Kidney tubule cell (primary cell): ENCODE measurements at places on chromosomes 6 and 20.
A peak's percentile ranks its signal among the peaks of the same experiment; 100 is the strongest.

GRCh38 chr6:112307707-112308106, 39.4 kb upstream of the RFPL4B start:
- DNase-seq, result peak; percentile 96

DNA sequence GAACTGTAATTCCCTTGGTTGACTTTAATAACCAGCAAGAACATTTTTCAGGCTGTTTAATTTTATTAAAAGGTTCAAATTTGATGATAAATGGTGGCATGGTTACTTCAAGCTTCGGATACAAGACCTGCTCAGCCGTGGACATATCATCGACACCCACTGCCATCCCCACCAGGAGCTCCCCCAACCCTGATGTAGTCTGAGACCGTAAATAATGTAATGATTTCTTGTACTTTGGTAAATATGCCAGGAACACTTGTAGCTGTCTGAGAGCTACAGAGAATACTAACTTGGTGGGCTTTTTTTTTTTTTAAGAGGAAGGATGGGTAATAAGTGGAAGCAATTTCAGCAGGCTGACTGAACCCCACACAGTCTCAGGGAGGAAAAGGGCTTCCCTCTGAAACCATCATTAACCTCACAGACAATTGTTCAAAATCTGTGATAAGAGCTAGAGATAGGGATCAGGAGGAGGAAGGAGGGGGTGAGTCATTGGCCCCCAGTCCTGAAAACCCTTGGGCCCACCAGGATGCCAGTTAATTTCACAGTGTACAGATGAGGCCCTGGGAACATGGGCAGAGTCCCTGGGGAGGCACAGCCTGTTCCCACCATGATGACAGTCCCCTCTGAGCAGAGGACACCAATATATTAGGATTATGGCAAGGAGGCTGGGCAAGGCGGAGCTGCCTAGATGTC, 56.0 kb downstream of the APCDD1L start:
- no peak for DNase-seq

DNA sequence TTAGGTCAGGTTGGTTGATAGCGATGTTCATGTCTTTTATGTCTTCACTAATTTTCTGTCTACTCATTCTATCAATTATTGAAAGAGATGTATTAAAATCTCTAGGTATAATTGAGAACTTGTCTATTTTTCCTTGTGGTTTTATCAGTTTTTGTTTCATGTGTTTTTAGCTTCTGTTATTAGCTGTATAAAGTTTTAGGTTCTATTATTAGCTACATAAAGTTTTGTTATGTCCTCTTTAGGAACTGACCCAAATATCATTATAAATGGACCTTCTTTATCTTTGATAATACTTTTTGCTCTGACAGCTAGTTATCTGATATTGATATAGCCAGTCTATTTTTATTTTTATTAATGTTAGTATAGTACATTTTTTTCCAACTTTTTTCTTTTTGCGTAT, 92.4 kb upstream of the TMEM170B start:
- DNase-seq, result no peak

GRCh38 chr6:111154981-111155380, 67.7 kb downstream of the SLC16A10 start:
- DNase-seq, result peak; percentile 61

- DNase-seq, result no peak
These were observed 390.2 kb upstream of the FLRT3 start for GRCh38 chr20:14727485-14728150.

DNA sequence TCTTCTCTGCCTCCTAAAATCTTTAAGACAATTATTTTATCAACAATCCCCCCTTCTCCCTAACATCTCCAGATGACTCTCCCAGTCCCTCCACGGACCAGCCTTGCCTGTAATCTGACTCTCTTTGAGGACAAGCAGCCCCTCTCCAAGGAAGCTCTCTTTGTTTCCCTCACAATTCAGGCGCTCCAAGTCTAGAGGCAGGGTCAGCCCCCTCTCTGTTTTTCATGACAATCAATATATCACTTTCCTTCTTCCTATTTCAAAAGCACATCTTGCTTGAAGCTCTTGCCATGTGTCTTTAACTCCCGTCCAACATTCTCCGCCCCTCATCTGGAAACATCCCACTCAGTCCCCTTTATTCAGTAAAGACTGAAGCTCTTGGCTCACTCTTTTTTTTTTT, 393.4 kb upstream of the SULF2 start:
- no peak for DNase-seq

- DNase-seq, result no peak
These were observed 42.5 kb downstream of the PACSIN1 start for GRCh38 chr6:34508425-34508824.

DNA sequence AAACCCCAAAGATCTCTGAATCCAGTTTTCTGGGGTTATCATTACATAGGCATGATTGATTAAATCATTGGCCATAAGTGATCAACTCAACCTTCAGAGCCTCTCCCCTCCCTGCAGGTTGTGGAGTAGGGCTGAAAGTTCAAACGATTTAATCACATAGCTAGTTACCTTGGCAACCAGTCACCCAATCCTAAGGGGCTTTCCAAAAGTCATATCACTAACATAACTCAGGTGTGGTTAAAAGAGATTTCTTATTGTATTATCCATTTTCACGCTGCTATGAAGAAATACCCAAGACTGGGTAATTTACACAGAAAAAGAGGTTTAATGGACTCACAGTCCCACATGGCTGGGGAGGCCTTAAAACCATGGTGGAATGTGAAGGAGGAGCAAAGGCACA, 935.1 kb upstream of the SLC35B3 start:
- no peak for DNase-seq

- DNase-seq, result peak; percentile 48
These were observed 597.5 kb upstream of the JAG1 start for GRCh38 chr20:11271319-11271718.

DNA sequence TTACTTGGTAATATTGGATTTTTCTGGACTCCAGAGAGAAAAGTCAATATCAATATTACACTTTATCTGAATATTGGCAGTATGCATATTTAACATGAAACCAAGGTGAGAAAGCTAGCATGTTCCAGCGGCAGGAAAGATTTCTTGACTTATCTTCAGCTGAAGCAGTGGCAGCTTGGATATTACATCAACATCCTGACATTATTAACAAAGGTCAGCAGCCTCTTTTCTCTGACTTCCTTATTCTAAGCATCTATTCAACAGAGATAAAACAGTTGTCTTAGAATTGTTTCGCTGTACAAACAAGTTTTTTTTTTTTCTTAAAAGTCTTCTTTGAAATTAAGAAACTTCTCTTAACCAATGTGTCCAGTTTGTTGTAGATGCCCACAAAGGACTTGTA, 11.8 kb downstream of the DCBLD1 start:
- DNase-seq, result no peak

DNA sequence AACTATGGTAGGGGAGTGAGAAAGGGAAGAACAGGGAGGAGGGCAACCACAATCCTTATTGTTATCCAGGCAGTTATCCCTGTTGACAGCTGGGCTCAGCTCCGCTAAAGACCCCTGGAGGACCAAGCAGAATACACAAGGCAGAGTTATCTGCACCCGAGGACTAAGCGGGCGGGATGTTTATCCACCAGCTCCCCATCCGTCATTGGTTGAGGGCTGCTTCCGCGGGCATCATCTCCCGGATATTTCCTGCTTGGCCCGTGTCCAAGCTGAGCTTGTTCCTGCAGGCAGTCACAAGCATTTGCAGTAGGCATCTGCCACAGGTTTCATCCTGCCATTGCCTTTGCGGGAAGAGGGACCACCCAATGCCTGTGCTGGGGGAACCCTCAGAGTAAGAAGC, 102.1 kb downstream of the DLGAP4 start:
- DNase-seq, result peak; percentile 39

- no peak for DNase-seq
These were observed 45.9 kb upstream of the SYNJ2 start for GRCh38 chr6:157935786-157936185.

- no peak for DNase-seq
These were observed 244.1 kb downstream of the BMP7 start for GRCh38 chr20:57022306-57022705.

DNA sequence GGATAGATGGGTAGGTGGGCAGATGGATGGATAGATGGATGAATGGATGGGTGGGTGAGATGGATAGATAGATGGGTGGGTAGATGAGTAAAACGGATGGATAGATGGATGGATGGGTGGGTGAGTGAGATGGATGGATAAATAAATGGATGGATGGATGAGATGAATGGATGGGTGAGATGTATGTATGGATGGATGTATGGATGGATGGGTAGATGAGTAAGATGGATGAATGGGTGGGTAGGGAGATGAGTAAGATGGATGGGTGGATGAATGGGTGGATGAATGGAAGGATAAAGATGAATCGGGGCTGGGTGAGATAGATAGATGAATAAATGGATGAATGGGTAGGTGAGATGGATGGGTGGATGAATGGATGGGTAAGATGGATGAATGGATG, 210.1 kb downstream of the TFAP2C start:
- no peak for DNase-seq

DNA sequence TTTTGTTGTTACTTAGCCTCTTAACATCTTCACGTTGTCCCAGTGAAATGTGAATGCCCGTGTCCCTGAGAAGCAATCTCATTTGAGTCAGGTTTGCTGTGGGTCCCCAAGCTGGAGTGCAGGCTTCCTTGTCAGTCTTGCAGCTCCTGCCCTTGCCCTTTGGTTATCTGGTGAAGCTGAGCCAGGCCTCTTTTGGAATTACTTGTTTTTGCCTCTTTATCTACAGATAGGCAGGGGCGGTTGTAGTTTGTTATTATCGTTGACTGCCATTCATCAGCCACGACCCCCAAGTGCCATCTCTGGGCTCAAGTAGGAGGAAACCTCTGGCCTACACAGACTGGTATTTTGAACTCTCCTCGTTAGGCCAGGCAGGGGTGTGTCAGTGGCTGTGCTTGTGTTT, 2.2 kb downstream of the TMEM14C start:
- no peak for DNase-seq

DNA sequence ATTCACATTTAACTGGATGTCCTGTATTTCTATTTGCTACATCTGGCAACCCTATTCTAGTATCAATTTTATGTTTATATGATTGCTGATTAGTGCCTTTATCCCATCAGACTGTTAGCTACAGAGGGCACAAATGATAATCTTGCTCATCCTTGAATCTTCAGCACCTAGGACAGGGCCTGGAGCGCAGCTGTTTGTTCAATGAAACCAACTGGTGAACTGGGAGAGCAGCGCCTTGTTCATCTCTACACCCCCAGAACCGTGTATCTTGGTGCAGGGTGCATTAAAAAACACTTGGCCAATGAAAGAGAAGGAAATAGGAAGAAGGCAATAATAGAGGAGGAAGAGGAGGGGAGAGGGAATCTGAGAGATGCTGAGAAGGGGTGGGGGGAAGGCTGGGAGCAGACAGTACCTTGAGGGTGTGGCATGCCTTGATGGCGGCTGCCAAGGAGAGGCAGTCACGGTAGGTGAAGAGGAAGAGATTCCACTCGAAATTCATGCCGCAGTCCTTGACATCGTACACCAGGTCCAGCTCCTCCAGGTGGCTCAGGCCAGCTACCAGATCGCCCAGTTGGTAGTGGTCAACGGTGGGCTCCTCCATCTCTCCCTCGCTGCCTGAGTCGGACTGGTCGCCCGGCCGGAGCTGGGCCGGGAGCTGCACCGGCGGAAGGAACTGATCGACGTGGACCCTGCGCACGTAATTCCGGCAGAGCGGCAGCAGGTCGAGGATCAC, 15.5 kb downstream of the TMEM151B start:
- no peak for DNase-seq

GRCh38 chr6:143695130-143695968, 17.6 kb downstream of the PHACTR2 start:
- no peak for DNase-seq

GRCh38 chr6:18503593-18504231, 116.6 kb downstream of the RNF144B start:
- DNase-seq, result peak; percentile 94

DNA sequence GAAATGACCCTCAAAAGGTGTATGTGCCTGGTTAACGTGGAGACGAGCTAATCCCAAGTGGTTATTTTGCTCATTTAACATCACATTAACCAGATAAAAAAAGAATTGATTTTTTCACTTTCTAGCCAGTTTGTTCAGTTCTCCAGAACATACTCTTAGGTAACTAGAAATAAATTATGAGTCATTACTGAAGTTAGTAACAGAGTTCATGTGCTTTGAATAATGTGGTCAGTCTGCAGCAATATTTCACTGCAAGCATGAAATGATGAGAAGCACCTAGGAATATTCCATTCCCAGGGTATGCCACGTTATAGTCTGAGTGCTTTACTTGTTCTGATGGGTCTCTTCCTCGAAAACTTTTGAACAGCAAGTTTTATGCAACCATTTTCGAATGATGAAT, 138.3 kb upstream of the INSM1 start:
- DNase-seq, result peak; percentile 32

- peak; percentile 43 for DNase-seq
These were observed 87.1 kb upstream of the GJE1 start for GRCh38 chr6:142045380-142046278.

- no peak for DNase-seq
These were observed 156.8 kb upstream of the GRIK2 start for GRCh38 chr6:101236709-101237108.

DNA sequence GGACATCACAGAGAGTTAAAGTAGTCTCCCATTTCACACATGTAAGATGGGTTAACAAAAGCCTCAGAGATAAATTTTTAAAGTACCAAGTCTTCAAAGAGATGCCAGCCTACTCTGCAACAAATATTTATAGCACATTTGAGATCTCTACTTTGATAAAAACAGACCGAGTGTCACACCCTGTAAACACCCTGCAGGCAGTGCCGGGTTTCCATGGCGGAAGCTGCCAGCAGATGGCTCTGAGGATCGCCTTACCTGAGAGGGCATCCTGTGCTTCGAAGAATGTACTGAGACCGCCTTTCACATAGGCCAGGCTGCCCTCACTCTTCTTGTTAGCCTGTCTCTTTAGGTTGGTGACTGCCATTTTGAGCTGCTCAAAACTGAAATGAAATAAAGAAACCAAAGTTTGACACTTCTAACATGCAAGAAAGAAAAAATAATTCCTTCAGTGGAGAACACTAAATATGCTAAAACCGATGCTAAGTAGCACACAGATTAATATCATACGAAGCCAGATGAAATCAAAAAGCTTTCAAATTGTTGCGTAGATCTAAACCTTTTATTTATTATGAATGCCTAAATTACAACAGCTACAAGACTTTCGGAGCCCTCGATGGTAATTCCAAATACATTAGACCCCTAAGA, 39.3 kb downstream of the HUS1B start:
- DNase-seq, result no peak

- no peak for DNase-seq
These were observed 346.5 kb downstream of the CD83 start for GRCh38 chr6:14464055-14464454.

DNA sequence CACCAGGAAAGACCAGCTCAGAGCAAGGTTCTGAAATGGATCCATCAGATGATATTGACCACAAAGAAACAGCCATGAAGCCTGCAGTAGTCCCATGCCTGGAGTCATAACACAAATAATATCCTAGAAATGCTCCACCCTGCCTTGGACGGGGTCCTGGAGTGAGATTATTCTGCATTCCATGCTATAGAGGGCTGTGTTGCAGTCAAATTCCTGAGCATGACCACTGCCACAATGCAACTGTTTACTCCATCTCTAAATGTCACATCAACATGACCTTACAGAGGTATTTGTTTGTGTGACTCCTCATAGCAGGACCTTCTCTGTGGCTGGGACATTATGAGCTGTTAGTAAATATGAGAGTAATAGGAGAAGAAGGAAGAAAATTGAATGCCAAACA, 257.5 kb upstream of the TCF21 start:
- DNase-seq, result peak; percentile 63

GRCh38 chr6:53529324-53530036, 15.4 kb downstream of the GCLC start:
- DNase-seq, result peak; percentile 29

GRCh38 chr6:162173466-162173865, 554.1 kb downstream of the PRKN start:
- peak; percentile 66 for DNase-seq

- DNase-seq, result no peak
These were observed 131.6 kb upstream of the PMEPA1 start for GRCh38 chr20:57841297-57841866.
